ENCODE measurements at places on chromosomes 7 and 10. TPM values are rescaled to one million over a fixed set of nuclear protein-coding genes. Genes with fewer than 3 reads are reported as not detected.

DNA sequence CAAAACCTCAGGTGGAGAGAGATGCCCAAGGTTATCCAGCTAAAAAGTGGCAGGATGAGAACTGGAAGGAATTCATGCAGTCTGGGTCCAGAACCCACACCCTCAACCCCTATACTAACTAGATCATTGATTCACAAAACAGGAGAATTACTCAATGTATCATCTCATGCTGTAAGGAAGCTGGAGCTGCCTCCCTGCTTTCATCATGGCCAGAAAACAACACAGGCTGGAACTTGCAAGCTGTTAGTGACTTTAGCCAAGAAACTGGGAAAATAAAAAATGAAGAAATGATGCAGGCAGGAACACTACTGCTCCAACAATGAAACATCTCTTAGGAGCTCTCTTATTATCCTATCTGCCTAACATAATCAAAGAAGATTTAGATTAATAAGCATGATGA is 619.8 kb upstream of the CELF2 start:
- H3K36me3 ChIP-seq: no peaks in the 10 kb centered on the region
- no peaks in the 10 kb centered on the region for H3K27me3 ChIP-seq
- H3K4me1 ChIP-seq: no peaks in the 10 kb centered on the region
- DNase-seq: no peak
- no peak overlapping the region for H3K27ac ChIP-seq

SFMBT2 gene
- 22.0 TPM for total RNA-seq

- H3K36me3 ChIP-seq: peaks cover 9% of the 10 kb centered on the region
- no peak overlapping the region for H3K4me3 ChIP-seq
- peaks cover 16% of the 10 kb centered on the region for H3K4me1 ChIP-seq
- H3K27me3 ChIP-seq: no peaks in the 10 kb centered on the region
- no peak for DNase-seq
These were observed 40.0 kb upstream of the RHEB start for GRCh38 chr7:151559557-151560183.

DNA sequence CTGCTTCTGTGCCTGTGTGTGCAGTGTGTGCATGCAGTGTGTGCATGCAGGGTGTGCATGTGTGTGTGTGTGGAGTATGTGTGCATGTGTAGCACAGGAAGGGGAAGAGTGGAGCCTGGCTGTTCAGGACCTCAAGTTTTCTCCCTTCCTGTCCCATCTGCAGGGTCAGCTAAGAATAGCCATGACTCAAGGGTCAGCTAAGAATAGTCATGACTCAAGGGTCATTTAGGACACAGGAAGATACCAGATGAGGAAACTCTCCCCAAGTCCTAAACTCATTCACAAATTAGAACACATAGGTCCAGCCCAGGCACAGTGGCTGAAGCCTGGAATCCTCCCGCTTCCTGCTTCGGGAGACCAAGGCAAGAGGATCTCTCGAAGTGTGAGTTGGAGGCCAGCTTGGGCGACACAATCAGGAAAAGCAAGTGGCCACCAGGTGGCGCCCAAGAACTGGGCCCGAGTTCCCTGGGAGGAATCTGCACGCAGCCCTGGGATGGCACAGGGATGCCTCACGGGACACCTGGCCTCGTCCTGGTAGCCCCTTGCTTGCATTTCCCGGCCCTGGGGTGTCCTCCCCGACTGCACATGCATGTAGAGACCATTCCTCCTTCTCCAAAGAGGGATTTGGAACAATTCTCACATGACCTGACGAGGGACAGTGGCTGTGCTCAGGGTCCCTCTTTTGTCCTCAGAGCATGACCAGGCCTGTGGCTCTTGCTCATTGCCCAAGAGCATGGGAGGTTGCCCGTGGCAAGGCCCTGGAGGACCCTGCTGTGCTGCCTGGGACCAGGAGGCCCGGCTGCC is 21.4 kb upstream of the VOPP1 start:
- peaks cover 8% of the 10 kb centered on the region for H3K27me3 ChIP-seq
- no peaks in the 10 kb centered on the region for H3K36me3 ChIP-seq
- no peak overlapping the region for H3K4me3 ChIP-seq
- peak; percentile 66 for DNase-seq
- H3K4me1 ChIP-seq: no peaks in the 10 kb centered on the region

FKBP6 gene
- not detected for total RNA-seq

MEOX2 gene
- not detected for total RNA-seq

GRCh38 chr10:34298346-34298818 is 516.7 kb downstream of the PARD3 start:
- no peaks in the 10 kb centered on the region for H3K36me3 ChIP-seq
- H3K4me3 ChIP-seq: no peak overlapping the region
- DNase-seq: no peak

DNA sequence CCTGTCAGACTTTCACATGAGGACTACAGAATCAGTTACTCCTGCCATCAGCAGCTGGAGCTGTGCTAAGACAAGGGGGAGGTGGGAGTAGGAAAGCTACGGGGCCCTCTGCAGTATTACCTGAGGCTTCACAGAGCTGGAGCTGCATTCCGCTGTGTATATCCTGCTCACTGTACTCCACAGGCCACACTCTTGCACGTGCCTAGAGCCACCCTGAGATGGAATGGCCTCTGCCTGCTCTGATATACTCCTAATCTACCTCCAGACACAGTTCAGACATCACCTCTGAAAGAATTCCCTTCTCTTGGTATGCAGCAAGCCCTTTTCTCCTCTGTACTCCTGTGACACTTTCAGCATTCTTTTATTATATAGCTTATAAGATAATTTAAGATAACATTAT is 34.8 kb downstream of the TRDMT1 start:
- peaks cover 2% of the 10 kb centered on the region for H3K4me1 ChIP-seq
- no peak for DNase-seq
- no peak overlapping the region for H3K27ac ChIP-seq
- no peaks in the 10 kb centered on the region for H3K27me3 ChIP-seq
- H3K4me3 ChIP-seq: no peak overlapping the region

PNLIPRP3 gene
- total RNA-seq: not detected

DNA sequence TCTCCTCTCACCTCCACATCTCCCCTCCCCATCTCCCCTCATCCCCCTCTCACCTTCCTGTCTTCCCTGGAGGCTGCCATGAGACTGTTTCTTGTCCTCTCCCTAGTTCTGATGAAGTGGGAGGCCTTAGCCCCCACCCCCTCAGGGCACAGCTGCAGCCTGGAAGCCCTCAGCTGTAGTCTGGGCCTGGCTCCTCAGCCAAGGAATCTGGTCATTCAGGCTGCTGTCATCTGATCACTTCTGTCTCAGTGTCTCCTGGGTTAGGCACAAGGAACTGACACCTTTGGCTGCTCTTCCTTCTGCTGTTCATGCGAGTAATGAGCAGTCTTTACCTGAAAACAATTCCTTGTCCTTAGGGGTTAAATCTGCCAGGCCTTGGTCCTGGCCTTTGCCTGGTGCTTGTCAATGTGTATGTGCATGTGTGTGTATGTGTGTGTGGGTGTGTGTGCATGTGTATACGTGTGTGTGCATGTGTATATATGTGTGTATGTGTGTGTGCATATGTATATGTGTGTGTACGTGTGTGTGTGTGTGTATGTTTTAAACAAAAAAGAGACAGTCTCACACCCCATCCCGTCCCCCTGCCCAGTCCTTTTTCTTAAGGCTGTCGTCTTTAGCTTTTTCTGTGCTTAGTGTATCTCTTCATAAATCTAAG is 153.5 kb upstream of the TMEM72 start:
- no peaks in the 10 kb centered on the region for H3K36me3 ChIP-seq
- H3K4me1 ChIP-seq: no peaks in the 10 kb centered on the region
- no peak overlapping the region for H3K4me3 ChIP-seq
- DNase-seq: no peak

DNA sequence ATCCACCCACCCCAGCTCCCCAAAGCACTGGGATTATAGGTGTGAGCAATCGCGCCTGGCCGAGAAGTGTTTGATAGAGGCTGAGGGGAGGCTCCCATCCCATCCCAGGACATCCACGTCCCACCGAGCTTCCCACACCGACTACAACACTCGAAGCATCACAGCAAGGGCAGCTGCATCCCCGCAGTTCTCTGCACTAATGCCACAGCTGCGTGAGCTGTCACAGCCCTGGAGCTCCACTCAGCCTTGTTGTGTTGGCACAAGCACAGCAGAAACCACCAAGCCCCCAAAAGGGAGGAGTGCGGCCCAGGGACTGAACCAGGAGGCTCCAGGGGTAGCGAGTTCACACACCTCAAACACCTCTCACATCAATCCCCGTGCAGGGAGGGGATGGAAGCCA is 121.6 kb downstream of the DIP2C start:
- no peaks in the 10 kb centered on the region for H3K4me1 ChIP-seq
- DNase-seq: no peak
- no peak overlapping the region for H3K27ac ChIP-seq
- no peak overlapping the region for H3K4me3 ChIP-seq
- H3K36me3 ChIP-seq: peaks cover 2% of the 10 kb centered on the region

DNA sequence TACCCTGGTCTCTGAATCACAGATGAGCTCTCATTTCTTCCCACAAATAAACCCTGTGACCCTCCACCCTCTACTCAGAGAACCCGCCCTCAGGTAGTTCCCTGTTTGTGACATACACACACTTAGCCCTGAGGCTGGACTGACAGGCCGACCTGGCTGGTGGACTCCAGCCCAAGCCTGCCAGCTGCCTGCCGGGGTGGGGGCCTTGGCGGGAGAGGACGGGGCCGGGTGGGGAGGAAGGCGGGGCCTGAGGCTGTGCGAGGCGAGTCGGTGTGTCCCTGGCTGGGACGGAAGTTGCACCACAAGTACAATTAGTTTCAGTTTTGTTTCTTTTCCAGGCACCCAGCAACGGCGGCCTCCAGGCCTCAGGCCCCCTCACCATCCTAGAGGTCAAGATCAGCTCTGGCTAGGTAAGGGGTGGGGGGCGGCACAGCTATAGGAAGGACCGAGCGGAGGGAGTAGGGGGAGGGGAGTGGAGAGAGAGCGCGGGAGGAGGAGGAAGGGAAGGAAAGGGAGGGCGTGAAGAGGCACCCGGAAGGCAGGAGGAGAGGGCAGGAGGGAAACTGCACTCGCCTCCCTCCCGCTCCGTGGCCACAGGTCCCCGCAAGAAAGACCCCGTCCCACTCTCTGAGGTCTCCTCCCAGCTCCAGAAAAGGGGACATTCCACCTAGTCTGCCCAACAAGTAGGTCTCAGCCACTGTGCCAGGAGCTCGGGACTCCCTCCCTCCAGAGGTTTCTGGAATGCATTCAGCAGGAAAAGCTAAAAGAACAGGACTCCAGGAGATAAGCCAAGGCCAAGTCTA is at the start of gene TRIM56:
TSS of gene TRIM56 (plus strand) at position 320 of the 803 bp plus-strand sequence. CDS start 1,832 bp downstream, outside the sequence.
- peak; percentile 83 for DNase-seq
- peaks cover 21% of the 10 kb centered on the region for H3K36me3 ChIP-seq
- peaks cover 19% of the 10 kb centered on the region for H3K4me1 ChIP-seq
- peak within 1 kb of the TSS; percentile 100 for H3K27ac ChIP-seq
- H3K27me3 ChIP-seq: no peaks in the 10 kb centered on the region

RSBN1L gene
- 21.8 TPM for total RNA-seq

LRRC17 gene
- not detected for total RNA-seq

- H3K36me3 ChIP-seq: no peaks in the 10 kb centered on the region
- H3K4me1 ChIP-seq: no peaks in the 10 kb centered on the region
- peaks cover 64% of the 10 kb centered on the region for H3K27me3 ChIP-seq
- peak; percentile 86 for DNase-seq
- no peak within 1 kb of the TSS for H3K27ac ChIP-seq
- no peak within 1 kb of the TSS for H3K4me3 ChIP-seq
These were observed at the start of gene HTR5A for GRCh38 chr7:155069992-155070751. TSS of gene HTR5A (plus strand) at chr7:155070324. CDS start at chr7:155070900, 576 bp downstream.

SMKR1 gene
- 4.1 TPM for total RNA-seq

- DNase-seq: no peak
- peaks cover 8% of the 10 kb centered on the region for H3K27me3 ChIP-seq
- no peaks in the 10 kb centered on the region for H3K4me1 ChIP-seq
- no peak overlapping the region for H3K27ac ChIP-seq
- no peak overlapping the region for H3K4me3 ChIP-seq
These were observed 270.7 kb downstream of the ZNF33B start for GRCh38 chr10:42367532-42368230.

Data from activated naive CD8-positive, alpha-beta T cell treated with anti-CD3 and anti-CD28 coated beads for 36 hours (primary cell).